AG10803 (cell line): ENCODE measurements at places on chromosomes 1 and 21.
A peak's percentile ranks its signal among the peaks of the same experiment; 100 is the strongest.

GRCh38 chr1:180272395-180272794 is 42.3 kb downstream of the LHX4 start:
- no peak for DNase-seq

DNA sequence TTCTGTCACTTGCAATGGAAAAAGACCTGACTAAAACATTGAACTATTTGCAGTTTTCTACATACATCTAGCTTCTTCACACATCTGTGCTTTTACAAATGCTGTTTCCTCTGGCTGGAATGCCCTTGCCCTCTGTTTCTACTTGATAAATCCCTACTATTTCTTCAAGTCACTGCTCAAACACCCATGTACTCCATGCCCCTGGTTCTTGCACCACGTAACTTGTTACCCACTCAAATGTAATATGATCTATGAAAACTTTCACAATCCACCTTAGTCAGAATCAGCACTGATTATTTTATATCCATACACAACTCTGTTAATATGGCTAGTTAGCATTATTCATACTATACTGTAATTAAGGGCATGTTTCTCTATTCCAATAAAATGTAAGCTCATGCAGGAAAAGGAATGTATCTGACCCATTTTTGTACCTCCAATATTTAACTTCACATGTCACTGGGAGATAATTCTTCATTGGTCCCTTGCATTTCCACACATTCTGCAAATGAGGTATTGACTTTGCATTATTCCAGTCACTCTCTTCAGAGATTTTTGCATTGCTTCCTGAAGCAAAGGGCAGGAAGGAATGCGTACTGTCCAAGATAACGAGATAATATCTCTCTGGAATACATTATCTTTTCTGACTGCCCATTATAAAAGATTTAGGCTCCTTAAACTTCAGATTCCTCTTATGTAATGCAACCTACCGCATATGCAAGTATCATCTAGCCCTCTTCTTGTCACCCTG is 158.3 kb downstream of the COL24A1 start:
- DNase-seq: no peak

- DNase-seq: no peak
These were observed 560.1 kb downstream of the OMA1 start for GRCh38 chr1:57986432-57986831.

GRCh38 chr1:2907051-2907450 is 105.6 kb upstream of the TTC34 start:
- DNase-seq: no peak

- DNase-seq: no peak
These were observed 93.9 kb upstream of the COG2 start for GRCh38 chr1:230548357-230548756.

- DNase-seq: no peak
These were observed 70.7 kb downstream of the AGPAT3 start for GRCh38 chr21:43935711-43936110.

DNA sequence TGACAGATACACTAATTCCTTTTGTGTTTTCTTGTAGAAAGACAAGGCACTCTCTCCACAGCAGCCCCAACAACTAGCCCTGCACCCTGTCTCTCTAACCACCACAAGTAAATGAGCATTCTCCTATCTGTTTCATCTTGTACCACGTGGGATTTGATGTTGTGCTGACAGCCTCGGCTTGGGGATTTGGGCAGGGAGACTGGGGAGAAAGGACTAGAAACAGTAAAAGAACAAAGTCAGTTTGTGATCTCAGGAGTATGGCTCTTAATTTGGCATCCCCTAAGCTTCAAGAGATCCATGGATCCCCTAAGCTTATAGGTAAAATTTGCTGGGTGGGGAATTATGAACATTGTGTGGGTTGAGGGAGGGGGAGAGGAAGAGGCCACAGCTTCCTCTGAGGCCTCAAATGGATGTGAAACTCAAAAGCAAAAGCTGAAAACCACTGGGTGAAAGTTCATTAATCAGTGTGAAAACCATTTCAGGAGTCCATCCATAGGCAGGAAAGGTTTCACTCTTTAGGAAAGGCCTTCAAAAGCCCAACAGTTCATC is 3.1 kb downstream of the C1orf162 start:
- no peak for DNase-seq

DNA sequence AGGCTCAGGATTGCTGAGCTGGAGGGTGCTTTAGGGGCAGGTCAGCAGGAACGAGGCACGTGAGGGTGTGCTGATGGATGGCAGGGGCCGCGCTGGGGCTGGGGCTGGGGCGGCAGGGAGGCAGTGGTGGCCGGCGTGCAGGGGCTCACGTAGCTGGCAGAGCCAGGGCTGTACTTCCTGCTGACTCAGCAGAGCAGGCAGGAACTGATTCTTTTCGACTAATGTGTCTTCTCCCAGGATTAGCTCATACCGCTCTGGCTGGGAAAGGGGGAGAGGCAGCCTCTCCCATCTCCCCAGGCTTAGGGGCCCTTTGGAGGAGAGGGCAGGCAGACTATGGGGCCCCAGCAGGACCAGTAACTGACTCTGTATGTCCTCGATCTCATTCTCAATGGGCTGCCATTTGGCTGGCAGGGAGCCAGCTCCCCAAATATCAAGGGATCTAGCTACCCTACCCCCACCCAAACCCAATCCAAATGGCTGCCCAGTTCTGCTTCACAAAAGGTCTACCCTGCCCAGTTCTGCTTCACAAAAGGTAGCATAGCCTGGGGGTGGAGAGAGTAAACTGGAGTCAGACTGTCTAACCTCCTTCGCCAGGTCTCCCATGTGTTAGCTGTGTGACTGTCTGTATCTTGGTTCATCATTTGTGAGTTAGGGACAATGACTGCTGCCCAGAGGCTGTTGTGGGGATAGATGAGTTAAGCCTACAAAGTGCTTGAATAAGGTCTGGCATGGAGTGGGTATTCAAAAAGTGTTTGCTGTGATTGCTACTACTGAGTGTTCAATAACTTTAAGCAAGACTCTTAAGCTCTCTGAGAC is 100.1 kb upstream of the SLC2A1 start:
- DNase-seq: peak; percentile 55

GRCh38 chr1:152228831-152229230 is 4.8 kb upstream of the HRNR start:
- DNase-seq: no peak

DNA sequence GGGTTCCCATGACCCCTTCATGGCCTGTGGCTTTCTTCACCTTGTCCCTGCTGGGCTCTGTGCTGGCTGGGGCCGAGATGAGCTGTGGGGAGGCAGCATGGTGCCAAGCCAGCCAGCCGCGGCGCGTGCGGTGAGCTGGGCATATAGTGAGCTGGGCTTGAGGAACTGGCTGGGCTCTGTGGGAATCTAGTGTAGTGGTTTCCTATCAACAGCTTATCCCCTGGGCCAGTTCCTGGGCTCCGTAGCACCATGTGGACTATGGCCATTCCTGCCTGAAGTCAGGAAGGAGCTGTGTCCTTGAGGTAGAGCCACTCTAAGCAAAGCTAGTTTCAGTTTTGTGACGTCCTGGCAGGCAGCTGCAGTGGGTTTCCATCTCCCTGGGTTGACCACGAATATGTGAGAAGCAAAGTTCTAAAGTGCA is 1.8 kb downstream of the NCMAP start:
- DNase-seq: no peak

- DNase-seq: peak; percentile 9
These were observed 7.3 kb downstream of the HENMT1 start for GRCh38 chr1:108653431-108654105.

DNA sequence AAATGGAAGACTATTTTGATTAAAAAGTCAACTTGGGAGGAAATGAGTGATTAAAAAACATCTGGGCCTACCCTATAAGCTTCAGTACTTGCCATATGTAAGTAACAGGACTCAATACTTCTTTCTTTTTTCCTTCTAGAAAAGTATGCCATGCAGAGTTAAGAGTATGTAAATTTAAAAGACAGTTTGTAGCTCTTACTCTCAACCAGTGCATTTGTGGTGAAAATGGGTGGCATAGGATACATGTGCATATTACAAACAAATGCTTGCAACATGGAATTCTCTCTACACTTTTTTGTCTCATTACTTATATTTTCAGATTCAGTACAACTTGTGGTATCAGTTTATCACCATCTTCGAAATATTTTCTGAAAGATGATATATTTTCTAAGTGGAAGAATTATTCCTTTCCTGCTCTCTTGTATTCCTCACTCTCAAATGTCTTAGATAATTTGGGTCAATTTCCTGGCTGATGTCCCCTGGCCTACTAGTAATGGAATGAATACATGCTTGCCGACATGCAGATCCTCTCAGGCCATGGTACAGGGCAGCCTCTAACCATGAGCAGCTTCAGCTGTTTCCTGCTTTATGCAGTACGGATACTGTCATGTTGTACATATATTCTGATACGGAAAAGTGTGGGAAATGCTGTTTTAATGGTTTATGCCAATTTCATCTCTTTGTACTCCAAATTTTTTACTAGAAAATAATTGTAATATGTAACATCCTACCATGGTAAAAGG is 81.4 kb upstream of the ZNF326 start:
- no peak for DNase-seq

GRCh38 chr21:26788790-26789189 is 56.4 kb downstream of the ADAMTS1 start:
- DNase-seq: no peak

- no peak for DNase-seq
These were observed 54.6 kb downstream of the TOMM20 start for GRCh38 chr1:235073968-235074522.

- no peak for DNase-seq
These were observed at the start of gene SFN for GRCh38 chr1:26862781-26863684. SFN (plus strand) TSS chr1:26863149; CDS start chr1:26863213, 64 bp downstream.

- no peak for DNase-seq
These were observed 160.6 kb upstream of the ATP1B1 start for GRCh38 chr1:168945870-168946269.

GRCh38 chr1:30452925-30453324 is 270.5 kb downstream of the MATN1 start:
- DNase-seq: no peak

DNA sequence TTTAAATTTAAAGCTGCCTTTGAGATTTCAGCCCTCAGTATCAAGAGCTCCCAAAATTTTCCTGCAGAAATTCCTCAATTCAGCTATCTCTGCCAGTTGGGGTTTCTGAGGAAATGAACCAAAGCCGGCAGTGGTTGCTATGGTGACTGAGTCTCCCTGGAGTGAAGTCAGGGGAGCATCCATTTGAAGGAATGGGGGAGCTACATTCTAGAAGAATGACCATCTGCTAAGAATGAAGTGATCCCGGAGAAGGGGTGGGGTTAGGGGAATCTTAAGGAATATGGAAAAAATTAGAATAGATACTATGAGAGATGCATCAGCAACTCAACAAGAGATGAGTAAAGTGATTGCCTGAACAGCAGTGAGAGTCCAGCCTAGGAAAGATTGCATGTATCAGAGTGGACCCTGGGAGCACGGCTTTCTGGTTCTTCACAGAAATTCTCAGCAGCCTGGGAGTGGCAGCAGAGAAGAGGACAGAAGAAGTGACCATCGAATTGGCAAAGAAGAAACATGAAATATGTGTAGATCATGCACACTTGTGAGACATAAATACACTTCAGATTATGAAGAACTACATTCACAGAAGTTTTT is 94.7 kb downstream of the CHD1L start:
- peak; percentile 5 for DNase-seq

- peak; percentile 91 for DNase-seq
These were observed 23.1 kb upstream of the PDE4B start for GRCh38 chr1:65769636-65770035.

GRCh38 chr1:165816826-165817497 is 10.5 kb upstream of the UCK2 start:
- DNase-seq: no peak

DNA sequence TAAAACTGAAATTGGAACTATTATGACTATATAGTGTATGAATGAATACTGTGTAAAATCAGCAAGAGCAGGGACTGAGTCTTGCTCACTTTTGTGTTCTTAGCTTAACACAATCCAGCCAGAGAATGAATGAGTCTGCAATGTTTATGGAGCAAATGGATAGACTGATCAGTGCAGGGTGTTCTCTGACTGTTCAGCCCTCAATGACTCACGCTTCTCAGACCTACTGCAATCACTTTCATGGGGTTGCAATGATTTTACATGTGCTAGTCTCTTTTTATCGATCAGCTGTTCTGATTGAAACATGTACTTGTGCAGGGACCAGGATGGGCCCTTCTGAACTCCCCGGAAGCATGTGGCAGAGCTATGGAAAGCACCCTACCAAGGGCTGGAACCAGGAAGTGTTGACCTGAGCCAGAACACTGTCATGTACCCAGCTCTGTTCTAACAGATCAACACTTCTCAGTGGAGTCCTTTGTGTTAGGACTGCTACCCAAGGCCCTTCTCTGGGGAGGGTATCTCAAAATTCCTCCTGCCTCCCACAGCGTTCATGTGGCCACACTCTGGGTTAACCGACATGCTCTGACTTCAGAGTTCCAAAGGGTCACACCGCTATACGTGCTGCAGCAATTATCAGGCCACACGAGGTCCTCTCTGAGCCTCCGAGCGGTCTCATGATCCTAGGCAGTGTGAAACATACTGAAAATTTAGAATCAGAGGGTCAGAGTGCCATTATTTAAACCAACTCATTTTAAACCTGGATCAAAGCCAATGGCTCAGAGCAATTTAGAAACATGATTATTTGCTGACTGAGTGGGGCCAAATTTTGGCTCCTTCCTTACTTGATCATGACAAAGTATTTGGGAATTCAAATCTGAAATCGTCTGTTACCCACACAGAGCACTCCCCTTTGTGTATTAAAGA is 35.2 kb downstream of the GRIK1 start:
- DNase-seq: peak; percentile 1

DNA sequence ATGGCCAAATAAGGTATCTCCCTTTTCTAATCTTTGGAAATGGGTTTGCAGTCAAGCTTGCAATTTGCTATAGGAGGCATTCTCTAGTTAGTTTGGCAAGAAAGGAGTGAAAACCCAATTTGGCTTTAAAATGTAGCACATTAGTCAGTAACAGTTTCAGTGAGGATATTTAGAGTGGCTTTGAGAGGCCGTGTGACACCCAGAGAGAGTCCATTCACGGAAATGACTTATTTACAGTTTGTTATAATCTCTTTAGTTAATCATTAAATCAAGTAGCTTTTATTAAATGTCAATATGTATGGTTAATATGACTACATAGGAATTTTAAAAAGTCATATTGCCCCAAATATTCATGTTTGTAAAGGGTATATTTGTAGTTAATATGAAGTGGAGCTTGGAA is 9.6 kb downstream of the ZBTB18 start:
- DNase-seq: no peak

- no peak for DNase-seq
These were observed 4.9 kb upstream of the CCDC28B start for GRCh38 chr1:32195531-32195930.

DNA sequence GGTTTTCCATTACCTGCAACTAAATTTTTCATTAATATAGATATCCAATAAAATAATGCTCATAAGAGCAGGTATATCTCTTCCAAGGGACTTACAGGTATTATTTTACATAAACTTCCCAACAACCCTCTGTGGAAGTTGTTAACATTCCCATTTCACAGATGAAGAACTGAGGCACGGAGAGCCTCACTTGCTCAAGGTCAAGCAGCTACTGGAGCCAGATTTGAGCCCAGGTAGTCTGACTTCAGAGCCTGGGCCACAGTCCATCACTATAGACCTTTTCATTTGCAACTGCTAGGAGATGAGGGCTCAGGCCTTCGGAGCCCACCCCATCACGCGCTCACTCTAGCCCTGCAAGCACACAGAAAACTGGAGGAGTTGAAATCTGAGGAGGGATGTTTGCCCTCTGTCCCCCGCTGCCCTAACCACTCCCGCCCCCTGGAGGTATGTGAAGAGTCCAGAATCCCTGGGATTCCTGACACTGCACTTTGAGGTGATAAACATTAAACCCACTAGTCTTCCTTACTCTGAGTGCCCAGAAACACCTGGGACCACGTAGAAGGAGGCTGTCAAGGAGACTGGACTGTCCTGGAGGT is 11.7 kb upstream of the ALPL start:
- DNase-seq: no peak
